ENCODE measurements at places on chromosomes 12 and 14.

DNA sequence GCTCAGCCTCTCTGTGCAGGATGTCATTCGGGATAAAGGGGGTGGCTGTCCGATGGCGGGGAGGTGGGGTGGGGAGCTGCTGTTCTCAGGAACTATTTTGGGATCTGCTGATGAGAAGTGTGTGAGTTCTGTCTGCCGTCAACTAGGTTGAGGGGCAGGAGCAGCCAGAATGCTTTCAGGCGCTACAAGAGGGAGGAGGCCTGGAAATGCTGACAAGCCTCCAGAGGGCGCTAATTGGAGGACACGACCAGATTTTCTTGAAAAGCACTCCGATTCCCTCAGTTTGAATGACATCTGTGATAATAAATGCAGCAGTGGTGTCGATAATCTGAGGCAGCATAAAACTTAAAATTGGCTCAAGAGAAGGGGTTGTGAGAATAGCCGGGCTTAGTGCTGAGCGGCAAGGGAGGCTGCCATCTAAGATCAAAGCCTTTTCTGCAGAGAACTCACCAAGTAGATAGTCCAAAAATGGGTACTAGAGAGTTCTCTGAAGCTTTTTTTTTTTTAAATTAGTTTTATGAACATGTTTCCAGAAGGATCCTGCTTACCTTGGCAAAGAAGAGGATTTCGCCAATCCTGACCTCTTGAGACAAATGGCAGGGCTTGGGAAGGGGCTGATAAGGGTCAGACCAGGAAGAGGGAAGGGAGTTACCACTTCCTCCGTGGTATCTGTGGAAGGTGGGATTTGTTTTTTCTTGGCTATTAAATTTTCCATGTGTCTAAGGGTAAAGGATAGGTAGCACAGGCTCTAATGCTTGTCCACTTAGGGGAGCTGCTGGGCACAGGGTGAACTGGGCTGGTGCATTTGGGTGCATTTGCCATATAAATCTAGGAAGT, 94.4 kb downstream of the CRACR2A start:
- H3K36me3 ChIP-seq: no peaks in the 10 kb centered on the region
- peaks cover 47% of the 10 kb centered on the region for H3K27me3 ChIP-seq
- H3K4me1 ChIP-seq: no peaks in the 10 kb centered on the region
- no peak for DNase-seq

DNA sequence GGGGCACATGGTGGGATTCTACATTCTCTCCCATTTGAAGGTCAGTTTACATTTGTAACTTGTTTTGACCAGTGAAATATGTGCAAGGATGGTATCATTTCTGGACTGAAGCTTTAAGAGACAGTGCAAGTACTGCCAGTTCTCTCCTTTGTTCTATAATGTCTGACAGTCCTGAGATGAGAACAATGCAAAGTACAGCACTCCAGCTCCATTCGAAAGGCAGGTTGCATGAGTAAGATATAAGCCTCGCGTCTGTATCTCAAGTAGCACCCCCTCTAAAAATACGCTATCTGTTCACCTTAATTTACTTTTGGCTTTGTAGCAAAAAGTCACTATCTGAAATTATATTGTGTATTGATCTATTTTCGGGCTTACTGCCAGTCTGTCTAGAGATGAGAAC, 1122.2 kb upstream of the TMEM132C start:
- H3K27me3 ChIP-seq: peaks cover 3% of the 10 kb centered on the region
- no peak overlapping the region for H3K27ac ChIP-seq
- no peak for DNase-seq
- H3K4me3 ChIP-seq: no peak overlapping the region
- H3K36me3 ChIP-seq: no peaks in the 10 kb centered on the region

- no peak overlapping the region for H3K27ac ChIP-seq
- no peaks in the 10 kb centered on the region for H3K36me3 ChIP-seq
- H3K4me1 ChIP-seq: no peaks in the 10 kb centered on the region
- no peaks in the 10 kb centered on the region for H3K27me3 ChIP-seq
- no peak for DNase-seq
Observed at GRCh38 chr14:106787626-106788025, 1261.2 kb downstream of the TMEM121 start.

GRCh38 chr14:91365552-91365951, 52.1 kb downstream of the CCDC88C start:
- H3K4me1 ChIP-seq: peaks cover 40% of the 10 kb centered on the region
- no peak overlapping the region for H3K4me3 ChIP-seq

DNA sequence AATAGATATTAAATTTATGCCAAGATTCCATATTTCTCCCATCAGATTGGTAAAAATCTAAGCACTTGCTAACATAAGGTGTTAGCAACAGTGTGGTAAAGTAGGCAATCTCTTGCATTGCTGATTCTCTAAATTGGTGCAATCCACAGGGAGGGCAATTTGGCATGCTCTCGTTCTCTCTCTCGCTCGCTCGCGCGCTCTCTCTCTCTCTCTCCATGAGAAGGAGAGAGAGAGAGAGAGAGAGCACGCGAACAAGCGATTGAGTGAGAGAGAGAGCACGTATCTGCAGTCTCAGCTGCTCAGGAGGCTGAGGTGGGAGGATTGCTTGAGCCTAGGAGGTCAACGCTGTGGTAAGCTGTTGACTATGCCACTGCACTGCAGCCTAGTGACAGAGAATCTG, 25.9 kb downstream of the PSEN1 start:
- DNase-seq: no peak
- peaks cover 35% of the 10 kb centered on the region for H3K36me3 ChIP-seq
- H3K4me3 ChIP-seq: no peak overlapping the region
- no peaks in the 10 kb centered on the region for H3K27me3 ChIP-seq

DNA sequence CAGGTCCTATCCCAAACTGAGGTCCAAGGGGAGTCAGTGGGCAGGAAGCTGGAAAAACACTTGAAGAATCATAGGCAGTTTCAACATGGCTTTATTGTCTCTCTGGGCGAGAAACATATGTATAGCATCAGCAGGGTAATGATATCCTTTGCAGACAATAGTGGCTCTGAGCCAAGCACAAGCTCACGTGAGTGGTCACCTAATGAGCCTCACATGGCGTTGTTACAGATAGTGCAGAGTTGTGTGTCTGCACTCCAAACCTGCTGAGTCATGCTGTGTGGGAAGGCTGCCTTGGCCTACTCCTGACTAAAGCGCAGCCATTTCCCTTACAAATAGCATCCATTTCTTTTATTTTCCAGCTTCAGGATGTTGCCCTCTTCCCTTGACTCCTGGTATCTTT, 105.2 kb upstream of the SYT1 start:
- H3K36me3 ChIP-seq: no peaks in the 10 kb centered on the region
- no peak overlapping the region for H3K4me3 ChIP-seq
- no peaks in the 10 kb centered on the region for H3K27me3 ChIP-seq
- DNase-seq: no peak
- no peaks in the 10 kb centered on the region for H3K4me1 ChIP-seq

GRCh38 chr14:32825058-32825457, 113.6 kb upstream of the NPAS3 start:
- no peak overlapping the region for H3K27ac ChIP-seq
- no peaks in the 10 kb centered on the region for H3K27me3 ChIP-seq
- DNase-seq: no peak
- no peaks in the 10 kb centered on the region for H3K36me3 ChIP-seq
- H3K4me3 ChIP-seq: no peak overlapping the region
- H3K4me1 ChIP-seq: peaks cover 16% of the 10 kb centered on the region

DNA sequence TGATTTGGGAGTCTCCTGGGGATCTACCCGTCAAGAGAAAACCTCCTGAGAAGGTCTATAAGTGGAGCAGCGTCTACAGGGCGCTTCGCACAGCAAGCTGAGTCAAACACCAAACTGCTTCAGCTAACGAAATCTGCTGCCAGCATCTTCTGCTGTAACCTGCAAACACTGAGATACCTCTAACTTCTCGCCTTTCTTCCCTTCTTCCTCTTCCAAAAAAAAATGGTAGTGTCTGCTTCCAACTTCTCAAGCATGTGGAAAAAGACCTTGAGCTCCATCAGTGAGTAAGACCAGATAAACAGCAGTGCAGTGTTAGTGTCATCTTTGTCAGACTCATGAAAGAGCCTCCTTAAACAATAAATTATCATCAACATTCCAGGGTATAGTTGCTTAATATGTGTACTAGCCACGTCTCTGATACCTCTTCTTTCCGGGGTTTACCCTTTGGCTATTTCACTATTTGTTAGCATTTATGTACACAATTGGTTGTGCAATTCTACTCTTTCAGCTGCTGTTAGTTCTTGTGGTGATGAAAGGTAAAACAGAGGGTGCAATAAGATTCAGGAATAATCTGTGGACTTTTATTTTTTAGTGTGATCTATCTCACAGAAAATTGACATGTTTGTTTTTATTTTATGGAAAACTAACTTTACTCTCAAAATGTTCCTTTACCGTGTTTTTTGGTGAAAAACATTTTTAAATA, 81.6 kb downstream of the LLPH start:
- no peaks in the 10 kb centered on the region for H3K36me3 ChIP-seq
- DNase-seq: no peak
- H3K27ac ChIP-seq: no peak overlapping the region

- peaks cover 93% of the 10 kb centered on the region for H3K27me3 ChIP-seq
- peak overlapping the region; percentile 45 for H3K27ac ChIP-seq
- peak overlapping the region; percentile 14 for H3K4me3 ChIP-seq
- peaks cover 9% of the 10 kb centered on the region for H3K4me1 ChIP-seq
Observed at GRCh38 chr14:36509069-36509917, 10.7 kb downstream of the NKX2-1 start.

- no peak for DNase-seq
- peaks cover 8% of the 10 kb centered on the region for H3K4me1 ChIP-seq
- no peaks in the 10 kb centered on the region for H3K36me3 ChIP-seq
- H3K27ac ChIP-seq: no peak overlapping the region
- no peak overlapping the region for H3K4me3 ChIP-seq
Observed at GRCh38 chr14:53226553-53226952, 73.4 kb upstream of the DDHD1 start.

- H3K36me3 ChIP-seq: no peaks in the 10 kb centered on the region
- H3K27ac ChIP-seq: peak overlapping the region; percentile 85
- DNase-seq: no peak
- H3K4me3 ChIP-seq: peak overlapping the region; percentile 79
- peaks cover 67% of the 10 kb centered on the region for H3K4me1 ChIP-seq
Observed at GRCh38 chr12:124744659-124745464, 118.8 kb downstream of the SCARB1 start.

DNA sequence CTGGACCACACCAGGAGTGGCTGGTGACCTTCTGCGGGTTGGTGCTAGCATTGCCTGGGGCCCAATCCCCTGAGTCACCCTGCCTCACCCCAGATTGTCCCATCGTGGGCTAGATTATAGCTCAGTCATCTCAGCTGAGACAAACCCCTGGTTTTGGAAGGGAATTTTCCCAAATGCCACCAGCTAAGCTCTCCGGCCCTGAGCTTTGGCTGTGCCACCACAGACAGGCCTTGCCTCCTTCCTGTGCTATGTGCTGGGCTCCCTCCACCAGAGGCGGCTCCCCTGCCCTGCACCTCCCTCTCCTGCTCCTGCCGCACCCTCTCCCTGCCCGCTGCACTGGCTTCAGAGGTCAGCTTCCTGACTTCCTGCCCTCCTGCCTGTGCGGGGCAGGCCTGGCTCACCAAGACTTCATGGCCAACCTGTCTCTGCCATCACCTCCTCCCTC, 196.3 kb downstream of the TSPAN9 start:
- DNase-seq: no peak
- peaks cover 9% of the 10 kb centered on the region for H3K4me1 ChIP-seq
- no peak overlapping the region for H3K27ac ChIP-seq
- no peaks in the 10 kb centered on the region for H3K36me3 ChIP-seq
- peaks cover 22% of the 10 kb centered on the region for H3K27me3 ChIP-seq

DNA sequence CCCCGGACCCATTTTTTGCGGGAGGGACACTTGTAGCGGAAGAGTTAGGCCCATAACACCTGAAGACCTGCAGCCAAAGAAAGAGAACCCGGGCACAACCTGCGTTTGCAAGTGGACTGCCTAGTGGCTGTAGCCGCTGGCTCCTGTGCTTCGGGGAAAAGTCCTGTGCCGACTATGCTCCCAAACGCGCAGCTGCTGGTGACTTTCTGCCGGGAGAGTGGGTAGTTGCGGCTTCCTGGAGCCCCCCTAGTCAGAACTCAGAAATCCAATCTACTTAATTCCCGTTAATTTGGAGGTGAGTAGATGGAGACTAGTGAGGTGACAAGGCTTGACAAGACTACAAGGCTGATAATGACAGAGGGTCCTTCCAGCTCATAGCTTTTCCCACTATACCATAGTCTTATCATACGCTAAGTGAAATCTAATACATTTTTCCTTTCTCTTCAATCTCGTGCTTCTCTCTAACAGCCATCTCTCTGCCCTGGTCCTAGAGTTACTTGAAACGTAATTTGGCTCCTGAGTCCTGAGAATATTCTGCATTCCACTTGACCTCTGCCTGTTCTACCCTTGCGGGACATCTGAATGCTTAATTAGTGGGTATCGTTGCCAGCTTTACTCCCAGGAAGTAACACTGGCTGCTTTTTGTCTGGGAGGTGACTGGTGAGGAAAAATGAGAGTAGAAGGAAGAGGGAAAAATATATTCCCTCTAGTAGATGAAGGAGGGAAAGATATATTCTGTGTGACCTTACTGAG, 556 bp downstream of the MTHFD1 start:
- peak overlapping the region; percentile 100 for H3K4me3 ChIP-seq
- H3K36me3 ChIP-seq: peaks cover 26% of the 10 kb centered on the region

DNA sequence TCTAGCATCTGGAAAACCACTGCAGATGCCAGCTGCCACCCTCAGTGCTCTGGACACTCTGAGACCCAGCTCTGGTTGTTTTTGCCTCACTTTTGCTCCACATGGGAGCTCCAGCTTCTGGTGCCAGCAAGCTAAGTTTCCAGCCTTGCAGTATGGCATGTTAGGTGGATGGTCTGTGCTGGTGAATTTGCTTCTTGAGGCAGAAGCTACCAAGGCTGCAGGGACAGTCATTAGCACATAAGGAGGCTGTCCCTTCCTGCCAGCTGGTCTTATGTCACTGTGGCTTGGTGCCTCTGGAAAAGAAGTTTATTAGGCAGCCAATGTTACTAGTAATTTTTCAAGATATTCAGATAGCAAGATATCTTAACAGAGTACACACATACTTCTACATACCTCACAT, 64.2 kb upstream of the CSRP2 start:
- no peak overlapping the region for H3K4me3 ChIP-seq
- no peak overlapping the region for H3K27ac ChIP-seq

GRCh38 chr12:112049351-112049750, 36.1 kb downstream of the ERP29 start:
- peaks cover 26% of the 10 kb centered on the region for H3K36me3 ChIP-seq
- DNase-seq: no peak
- no peaks in the 10 kb centered on the region for H3K4me1 ChIP-seq
- H3K27ac ChIP-seq: no peak overlapping the region
